ENCODE measurements at places on chromosomes 12 and 14.
A peak's percentile ranks its signal among the peaks of the same experiment; 100 is the strongest.

DNA sequence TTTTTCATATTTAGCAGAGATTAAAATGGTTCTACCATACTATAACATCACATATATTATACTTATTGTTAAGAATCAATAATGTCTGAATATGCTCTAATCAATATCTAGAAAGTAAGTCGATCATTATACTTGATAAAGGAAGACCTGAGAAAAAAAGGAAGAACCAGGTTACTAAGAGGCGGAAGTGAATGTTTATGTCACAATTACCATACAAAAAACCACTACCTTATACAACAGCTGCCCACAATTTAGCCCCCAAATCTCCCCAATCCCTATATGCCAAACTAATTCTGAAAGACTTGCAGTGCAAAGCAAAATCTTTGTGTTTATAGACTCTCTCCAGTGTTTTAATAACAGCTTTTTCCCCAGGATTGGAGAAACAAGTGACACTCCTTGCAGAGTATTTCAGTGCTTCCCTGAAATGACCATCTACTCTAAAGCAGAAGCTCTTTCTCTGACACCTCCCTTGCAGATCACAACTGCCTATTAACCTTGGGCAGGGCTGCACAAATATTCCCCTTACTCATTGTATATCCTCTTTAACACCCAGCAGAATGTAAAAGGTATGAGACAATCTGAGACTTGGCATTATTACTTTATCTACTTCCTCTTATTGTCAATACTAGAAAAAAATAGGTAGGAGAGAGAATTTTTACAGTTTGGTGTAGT, 12.7 kb upstream of the SLC2A3 start:
- no peak for DNase-seq

DNA sequence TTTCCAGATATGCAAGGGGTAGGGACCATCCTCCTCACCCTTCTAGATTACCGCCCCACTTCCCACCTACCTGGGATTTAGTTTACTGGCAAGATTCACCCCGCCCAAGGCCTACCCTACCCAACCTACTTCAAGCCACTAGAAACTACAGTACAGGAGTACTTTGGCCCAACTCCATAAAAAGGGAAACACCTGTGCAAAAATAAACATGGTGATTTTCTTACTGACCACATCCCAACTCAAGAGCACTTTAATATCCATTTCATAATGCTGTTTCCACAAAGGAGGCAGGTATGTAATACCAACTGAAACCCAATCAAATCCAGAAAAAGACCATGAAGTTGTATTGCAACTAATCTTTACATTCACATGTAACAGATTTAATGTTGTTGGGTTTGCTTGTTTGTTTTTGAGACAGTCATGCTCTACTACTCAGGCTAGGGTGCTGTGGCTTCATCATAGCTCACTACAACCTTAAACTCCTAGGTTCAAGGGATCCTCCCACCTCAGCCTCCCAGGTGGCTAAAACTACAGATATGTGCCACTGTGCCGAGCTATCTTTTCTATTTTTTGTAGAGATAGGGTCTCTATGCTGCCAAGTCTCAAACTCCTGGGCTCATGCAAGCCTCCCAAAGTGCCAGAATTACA, 41.7 kb upstream of the RAP1B start:
- DNase-seq = no peak

DNA sequence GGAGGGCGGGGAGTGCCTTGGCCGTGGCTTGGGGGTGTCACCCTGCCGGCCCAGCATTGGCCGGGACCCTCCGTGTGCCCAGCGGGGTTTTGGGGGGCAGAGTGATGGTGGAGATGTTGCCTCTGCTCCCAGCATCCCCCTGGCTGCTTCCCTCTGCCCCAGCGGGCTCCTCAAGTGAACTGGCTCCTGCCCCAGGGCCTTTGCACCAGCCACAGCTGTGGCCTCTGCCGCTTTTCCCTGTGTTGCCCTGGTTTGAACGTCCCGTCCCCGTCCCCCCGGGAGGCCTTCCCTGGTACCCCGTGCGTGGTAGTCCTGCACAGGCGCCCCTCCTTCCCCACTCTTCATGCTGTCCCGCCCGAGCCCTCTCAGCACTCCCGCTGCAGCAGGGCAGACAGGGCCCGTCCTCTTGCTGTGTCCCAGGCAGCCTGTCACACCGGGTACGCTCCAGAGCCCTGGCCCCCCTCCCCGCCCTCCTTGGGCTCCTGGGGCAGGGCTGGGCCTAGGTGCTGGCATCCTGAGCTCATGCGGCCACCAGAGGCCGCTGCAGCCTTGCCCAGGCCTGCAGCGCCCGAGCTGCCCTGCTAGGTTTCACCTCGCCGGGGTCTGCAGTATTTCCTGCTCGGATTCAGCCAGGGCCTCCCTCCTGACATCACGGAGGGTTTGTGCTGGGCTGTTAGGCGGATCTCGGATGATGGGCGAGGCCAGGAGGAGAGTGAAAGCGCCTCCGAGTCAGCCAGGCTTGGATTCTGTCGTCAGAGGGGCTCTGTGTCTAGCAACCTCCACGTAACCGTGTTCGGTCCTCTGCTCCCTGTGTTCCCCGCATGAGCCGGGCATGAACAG, 9.5 kb downstream of the NOC4L start:
- DNase-seq = peak; percentile 68

- DNase-seq = no peak
Observed at GRCh38 chr14:26261368-26262122, 336.3 kb downstream of the NOVA1 start.

DNA sequence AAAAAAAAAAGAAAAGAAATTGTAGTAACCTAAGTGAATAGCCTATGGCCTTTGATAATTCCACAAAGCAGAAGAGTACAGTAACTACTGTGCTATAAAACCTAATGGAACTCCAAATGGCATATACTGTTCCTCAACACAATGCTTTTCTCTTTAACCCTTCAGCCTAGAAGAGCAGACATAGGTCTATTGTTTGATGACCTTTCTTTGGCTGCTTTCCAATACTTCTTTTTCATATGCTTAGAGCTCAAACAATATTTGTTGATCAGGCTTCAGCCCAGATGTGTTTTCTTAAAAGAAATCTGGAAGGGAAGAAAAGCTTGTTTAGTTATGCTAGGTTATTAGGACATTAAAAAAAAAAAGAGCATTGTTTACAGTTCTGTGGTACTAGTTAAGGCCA, 116.4 kb downstream of the NTN4 start:
- no peak for DNase-seq

- DNase-seq = no peak
Observed at GRCh38 chr12:64780531-64781279, 21.5 kb upstream of the GNS start.

DNA sequence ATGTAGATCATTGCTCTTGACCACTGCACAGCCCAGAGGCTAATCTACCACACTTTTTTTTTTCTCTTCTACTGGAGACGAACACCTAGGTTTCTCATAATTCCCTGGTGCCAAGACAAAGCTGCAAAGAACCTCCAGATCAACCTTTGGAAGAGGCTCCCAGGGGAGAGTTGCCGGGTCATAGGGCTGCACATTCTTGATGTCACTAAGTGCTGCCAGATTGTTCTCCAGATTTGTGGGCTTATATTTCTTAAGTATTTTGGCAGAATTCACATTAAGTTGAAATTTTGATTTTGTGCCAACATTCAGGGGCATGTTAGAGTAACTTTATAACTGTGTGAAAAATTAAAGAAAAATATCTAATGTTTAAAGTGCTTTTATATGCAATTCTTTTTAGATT, 13.5 kb upstream of the PDZRN4 start:
- no peak for DNase-seq
